ENCODE measurements at places on chromosomes 12 and 14.

DNA sequence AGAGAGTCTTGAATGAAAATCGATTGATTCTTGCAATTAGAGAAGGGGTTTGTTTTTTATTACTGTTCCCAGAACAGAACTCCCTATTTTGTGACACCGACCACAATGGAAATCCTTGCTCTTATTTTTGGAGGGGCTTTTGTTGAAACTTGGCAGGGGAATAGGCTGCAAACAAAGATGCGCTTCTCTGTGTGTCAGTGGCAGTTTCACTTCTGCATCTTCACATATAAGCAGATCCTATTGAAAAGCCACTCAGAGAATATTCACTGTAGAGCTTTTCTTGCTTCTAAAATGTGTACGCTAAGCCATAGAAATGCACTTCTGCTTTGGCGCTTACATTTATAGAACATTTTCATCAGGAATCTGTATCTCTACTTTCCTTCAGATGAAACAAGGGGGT is 1822.4 kb upstream of the SEL1L start:
- no peak for DNase-seq

DNA sequence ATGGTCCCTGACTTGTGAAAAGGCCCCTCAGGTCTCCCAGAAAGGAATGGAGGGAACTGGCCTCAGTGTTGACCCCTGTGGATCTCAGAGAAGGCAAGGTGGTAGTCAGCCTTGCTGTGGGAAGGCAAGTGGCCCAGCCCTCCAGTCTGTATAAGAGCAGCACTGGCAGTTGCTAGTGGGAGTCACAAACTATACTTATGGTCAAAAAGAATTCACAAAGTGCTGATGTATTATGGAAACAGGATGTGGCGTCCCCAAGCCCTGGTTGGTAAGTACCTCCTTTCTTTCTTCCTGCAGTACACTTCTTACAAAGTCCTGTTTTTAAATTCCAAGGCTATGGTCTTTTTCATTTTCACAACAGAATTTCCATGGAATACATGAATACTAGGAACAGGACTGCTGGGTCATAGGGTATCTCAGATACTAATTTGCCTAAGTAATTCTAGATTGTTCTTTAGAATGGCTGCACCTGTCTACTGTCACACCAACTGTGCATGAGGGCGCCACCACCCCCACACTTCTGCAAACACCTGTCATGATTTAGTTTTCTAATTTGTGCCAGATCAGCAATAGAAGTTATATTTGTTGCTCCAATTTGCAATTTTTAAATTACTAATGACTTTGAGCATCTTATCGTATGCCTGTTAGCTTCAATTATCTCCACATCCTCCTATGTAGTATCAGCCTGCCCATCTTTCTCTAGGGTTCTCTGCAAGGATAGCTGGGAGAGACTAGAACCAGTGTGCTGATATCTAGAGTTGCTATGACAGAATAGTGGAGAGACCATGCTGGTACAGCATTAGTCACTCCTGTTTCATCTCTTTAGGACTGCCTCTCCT is 40.7 kb upstream of the TMEM263 start:
- DNase-seq: peak; percentile 60

DNA sequence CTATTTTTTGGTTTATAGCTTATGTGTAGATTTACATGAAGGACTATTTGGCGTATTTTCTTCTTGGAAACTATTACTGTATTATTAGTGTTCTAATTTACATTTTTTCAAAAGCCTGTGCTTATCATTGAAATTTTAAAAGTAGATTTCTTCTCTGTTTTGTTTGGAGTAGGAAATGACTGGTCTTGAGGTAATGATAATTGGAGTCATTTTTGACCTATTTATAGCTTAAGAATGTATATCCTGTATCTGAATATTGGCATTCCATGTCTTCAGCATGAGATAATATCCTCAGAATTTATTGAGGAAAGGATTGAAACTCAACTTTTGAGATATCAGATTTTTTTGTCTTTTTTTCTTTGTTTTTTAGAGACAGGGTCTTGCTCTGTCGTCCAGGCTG is 193.4 kb downstream of the ERC1 start:
- no peak for DNase-seq

- no peak for DNase-seq
These were observed 33.7 kb upstream of the MAP1LC3B2 start for GRCh38 chr12:116525418-116526001.

- DNase-seq: no peak
These were observed 7.9 kb downstream of the GSC start for GRCh38 chr14:94761997-94762377.

GRCh38 chr12:93103154-93103553 is 174.1 kb upstream of the EEA1 start:
- no peak for DNase-seq

DNA sequence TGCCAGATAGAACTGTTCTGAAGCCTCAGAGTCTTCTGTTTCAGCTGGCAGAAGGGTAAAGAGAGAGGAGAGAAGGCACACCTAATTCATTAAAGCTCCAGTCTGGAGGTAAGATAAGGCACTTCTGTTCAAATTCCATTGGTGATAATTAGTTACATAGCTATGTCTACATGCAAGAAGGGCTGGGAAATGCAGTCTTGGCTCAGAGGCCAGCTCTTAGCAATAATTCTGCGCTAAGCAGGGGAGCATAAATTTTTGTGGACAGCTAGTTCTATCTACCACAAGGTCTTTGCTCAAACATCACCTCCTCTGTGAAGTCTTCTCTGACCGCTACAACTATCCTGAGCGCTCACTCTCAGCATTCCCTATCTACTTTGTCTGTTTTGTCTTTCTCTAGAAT is 14.3 kb upstream of the E2F7 start:
- DNase-seq: no peak

DNA sequence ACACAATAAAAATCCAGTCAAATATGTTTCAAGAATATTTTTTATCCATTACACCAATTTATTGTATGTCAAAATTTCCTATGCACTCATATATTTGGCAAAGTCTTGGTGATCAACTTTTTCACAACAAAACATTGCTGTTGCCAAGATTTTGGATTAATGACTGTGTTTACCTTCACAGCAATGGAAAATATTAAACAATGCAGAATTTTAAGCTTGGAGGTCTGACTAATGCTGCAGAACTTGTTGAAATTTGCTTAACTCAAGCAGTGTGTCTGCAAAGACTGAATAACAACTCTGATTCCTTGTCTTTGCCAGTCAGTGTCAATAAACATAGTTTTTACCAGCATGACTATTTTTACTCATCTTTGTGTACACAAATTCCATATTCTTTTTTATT is 336.4 kb downstream of the CCER1 start:
- no peak for DNase-seq

- DNase-seq: no peak
These were observed 211.8 kb downstream of the PPM1H start for GRCh38 chr12:62722971-62723680.

DNA sequence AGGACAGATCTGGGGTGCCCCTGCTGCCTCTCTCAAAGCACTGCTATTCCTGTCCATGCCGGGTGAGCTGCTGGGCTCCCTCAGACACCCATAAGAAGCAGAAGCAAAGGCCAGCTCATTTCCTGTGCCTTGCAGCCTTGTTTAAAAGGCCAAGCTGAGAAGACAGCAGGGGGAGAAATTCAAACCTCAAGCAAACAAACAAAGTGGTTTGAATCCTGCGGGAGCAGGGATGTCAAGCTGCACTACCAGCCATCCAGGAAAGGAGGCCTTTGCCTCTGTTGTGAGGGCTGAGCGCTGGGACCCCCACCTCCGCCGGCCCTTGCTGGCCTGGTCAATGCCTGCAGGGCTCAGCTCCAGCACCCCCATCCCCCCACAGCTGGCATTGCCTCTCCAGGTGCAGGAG is 176.5 kb downstream of the PIWIL1 start:
- DNase-seq: no peak

DNA sequence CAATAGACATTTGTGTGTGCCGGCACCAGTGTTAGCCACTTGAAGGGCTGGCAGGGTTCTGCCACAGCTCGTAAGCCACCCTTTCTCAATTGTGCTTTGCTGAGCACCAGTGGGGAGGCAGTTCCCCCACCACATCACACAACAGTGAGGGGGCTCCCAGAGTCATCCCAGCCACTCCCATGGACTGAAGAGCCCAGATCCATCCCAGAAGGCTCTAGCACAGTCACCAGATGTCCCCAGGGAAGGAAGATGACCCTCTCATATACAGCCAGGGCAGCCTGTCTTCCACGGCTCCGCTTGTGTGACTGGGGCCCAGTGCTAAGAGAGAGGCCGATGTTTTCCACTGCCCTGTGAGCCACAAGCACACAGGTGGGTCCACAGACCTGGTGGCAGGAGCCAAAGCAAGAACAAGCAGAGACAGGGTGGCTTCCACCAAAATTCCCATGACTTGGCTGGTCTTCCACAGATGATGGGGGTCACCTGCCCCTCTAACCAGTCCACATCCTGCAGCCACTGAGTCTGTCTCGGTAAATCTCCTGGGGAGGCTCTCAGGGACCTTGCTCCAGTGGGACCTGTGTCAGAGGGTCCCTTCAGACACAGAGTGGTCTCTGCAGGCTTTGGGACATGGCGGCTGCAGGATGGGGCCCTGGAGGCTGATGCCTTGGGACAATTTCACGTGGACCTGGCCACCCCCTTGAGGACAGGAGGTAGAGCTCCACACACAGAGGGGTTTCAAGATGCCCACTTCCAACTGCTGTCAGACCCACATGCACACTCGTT is 71.9 kb upstream of the DDX11 start:
- DNase-seq: no peak

GRCh38 chr14:81302638-81303037 is 81.9 kb upstream of the GTF2A1 start:
- DNase-seq: no peak

DNA sequence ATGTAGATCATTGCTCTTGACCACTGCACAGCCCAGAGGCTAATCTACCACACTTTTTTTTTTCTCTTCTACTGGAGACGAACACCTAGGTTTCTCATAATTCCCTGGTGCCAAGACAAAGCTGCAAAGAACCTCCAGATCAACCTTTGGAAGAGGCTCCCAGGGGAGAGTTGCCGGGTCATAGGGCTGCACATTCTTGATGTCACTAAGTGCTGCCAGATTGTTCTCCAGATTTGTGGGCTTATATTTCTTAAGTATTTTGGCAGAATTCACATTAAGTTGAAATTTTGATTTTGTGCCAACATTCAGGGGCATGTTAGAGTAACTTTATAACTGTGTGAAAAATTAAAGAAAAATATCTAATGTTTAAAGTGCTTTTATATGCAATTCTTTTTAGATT is 13.5 kb upstream of the PDZRN4 start:
- no peak for DNase-seq

DNA sequence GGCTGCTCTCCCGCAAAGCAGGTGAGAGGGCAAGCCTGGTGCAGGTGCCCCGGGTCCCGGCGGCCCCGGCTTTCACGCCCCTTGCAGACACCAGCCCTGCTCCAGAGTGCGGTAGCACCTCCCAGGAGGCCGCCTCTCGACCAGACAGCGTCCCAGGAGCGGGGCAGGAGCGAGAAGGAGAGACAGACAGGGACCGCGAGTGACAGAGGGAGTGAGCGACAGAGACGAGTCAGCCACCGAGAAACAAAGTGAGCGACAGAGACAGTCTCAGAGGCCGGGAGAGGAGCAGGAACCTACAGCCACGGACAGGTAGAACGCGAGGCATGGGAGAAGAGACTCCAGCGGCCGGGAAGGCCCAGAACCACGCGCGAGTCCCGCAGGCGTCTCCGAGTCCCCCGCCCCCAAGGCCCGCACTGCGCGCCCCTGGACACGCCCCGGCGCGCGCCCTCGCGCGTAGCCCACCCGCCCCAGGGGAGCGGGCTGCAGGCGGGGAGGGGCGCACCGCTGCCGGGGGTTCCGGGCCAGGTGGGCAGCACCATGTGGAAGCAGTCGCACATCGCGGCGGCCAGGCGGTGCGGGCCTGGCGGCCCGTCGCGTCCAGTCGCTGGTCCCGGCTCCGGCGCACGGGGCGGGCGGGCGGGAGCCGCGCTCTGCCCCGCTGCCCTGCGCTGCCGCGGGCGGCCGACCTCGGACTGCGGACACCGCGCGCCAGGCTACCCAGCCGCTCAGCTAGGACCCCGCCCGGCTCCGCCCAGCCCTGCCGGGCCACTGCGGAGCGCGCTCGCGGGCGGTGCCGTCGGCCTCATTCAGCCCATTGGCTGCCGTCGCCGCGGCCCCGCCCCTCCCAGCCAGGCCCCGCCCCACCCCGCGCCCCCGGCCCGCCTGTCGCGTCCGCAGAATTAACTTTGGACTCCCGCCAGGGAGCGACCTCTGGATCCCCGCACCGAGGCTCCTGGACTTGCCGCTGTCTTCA is at the start of gene AHNAK2:
Gene AHNAK2, minus strand, starts transcription at position 694 of the 973 bp plus-strand sequence. Its CDS starts 137 bp downstream, at position 557.
- DNase-seq: no peak

DNA sequence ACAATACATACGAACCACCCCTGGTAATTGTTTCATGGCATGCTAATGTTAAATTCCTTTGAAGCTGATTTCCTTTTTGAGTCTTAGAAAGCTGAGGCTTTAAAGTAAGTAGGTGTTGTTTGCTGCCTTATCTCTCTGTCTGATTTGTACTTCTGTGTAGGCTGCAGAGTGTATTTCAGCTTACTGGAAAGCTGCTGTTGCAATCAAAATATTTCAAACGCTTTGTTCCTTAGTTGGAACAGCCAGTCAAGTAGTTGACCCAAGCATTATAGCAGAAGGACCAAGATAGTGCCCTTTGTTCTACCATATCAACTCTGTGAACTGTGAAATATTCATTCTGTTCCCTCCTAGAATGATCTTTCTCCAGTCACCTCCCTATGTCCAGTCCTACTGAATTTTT is 3.1 kb downstream of the PKP2 start:
- no peak for DNase-seq

GRCh38 chr14:51533872-51534553 is 117.7 kb upstream of the FRMD6 start:
- no peak for DNase-seq

DNA sequence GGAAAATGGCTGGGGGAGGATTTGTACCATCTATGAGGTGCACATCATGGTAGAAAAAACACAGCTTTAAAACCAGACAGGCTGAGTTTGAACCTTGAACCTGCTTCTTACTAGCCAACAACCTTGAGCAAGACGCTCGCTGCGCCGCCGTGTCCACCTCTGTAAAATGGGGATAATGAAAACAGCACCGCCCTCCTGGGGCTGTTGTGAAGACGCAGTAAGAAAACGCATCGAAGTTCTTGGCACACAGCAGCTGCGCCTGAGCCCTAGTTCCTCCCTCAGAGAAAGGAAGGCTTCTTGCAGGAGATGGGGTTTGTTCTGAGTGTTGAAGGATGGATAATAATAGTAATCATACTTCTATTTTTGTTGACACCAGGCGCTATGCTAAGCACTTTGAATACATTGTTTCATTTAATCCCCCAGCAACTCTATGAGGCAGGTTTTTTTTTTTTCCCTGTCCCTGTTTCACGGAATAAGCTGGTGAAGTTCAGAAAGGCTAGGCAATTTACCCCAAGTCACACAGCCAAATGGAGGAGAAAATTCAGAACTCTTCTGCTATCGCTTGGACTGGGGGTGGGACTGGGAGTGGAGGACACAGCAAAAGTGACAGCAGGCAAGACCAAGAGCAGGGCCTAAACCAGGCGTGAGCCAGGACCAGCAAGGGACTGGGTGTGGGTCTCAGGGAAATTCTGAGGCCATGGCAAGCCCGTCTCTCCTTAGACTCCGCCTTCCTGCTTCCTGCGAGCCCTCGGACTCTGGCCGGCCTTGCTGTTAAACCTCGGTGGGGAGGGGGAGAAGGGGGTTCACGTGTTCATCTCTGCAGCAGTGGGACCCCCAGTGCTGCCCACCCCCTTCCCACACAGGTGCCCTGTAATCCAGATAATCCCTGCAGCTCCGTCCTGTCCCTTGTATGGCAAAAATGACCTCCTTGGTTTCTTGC is 97.5 kb downstream of the LRRC74A start:
- DNase-seq: no peak

- DNase-seq: no peak
These were observed 220.5 kb downstream of the PELI2 start for GRCh38 chr14:56338674-56339073.

GRCh38 chr12:74111688-74112360 is 425.8 kb upstream of the ATXN7L3B start:
- no peak for DNase-seq

Data from MM.1S (cell line).